ENCODE measurements at places on chromosomes 3 and 15.

GRCh38 chr3:129106320-129106719, 15.3 kb downstream of the RAB43 start:
- DNase-seq = no peak

DNA sequence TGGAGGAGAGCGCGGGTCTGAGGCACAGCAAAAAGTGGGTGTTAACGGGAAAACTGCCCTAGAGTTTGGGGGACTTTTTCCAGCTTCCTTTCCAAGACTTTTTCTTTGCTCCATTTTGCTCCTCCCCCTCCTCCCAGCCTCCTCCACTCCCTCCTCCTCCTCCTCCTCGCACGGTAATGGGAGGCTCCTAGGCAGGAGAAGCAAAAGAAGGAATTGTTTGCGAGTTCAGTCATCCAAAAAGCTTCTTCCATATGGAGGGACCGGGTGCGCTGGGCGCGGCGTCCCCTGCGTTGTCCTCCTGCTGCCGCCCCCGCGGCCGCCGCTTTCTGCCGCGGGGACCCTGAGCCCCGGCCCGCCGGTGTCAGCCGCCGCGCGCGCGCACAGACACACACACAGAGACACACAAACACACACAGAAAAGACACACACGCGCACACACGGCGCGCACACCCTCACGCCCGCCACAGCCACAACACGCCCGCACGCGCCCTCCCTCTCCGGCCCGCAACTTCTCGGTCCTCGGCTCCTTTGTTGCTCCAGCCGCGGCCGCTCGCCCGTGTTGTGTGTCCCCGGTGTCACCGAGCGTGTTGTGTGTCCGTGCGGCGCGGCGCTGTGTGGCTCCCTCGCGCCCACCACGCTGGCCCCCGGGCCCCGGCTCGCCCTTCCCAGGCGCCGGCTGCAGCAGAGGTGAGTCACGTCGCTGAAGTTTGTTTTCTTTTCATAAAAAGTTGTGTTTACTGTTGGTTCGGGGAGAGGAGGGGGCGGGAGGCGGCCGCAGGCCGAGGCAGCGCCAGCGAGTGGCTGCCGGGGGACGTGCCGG, at the start of gene BOC:
TSS of gene BOC (plus strand) at position 228 of the 820 bp plus-strand sequence. CDS start 38,246 bp downstream, outside the sequence.
- DNase-seq = no peak

DNA sequence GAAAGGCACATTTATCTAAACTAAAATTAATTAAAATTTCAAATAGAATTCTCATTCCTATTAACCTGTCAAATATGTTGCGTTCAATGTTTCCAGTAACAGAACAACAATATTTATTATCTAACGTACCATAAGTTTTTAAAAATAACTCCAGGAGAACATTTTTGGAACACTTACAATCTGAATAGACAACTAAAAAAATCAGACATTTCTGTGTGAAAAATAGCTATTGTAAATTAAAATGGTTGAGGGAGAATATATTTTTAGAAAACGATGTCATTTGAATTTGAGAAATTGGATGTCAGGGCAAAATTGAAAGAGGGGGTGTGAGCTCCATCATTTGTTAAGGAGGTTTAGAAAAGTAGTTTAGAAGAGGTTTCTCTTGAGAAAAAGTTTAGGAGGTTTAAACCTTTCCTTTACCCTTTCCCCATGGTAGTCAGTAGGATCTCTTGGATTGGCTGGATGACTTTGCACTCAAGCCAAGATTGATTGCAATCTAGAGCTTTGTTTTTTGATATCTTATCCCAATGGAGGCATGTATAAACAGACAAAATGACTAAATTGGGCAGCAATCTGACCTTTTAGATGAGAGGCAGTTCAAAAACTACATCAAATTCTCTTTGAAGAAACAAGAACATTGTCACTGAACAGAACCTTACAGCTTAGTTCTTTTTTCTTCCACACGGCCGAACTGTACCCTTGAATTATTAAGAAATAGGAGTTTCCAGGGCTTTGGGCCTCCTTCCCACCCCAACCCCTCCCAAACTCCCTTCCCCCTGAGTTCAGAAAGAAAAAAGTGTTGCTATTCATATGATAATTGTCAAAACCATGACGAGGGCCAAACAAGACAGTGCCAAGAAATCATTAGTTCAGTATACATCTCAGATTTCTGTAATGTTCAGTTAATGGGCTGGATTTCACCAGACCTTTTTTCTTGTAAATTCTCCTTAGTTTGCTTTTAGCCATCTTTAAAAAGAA, 79.7 kb upstream of the CDIN1 start:
- no peak for DNase-seq

- no peak for DNase-seq
Observed at GRCh38 chr3:61094608-61095007, 156.6 kb downstream of the FHIT start.

GRCh38 chr3:109346770-109347295, 9.5 kb upstream of the DPPA4 start:
- DNase-seq = no peak

DNA sequence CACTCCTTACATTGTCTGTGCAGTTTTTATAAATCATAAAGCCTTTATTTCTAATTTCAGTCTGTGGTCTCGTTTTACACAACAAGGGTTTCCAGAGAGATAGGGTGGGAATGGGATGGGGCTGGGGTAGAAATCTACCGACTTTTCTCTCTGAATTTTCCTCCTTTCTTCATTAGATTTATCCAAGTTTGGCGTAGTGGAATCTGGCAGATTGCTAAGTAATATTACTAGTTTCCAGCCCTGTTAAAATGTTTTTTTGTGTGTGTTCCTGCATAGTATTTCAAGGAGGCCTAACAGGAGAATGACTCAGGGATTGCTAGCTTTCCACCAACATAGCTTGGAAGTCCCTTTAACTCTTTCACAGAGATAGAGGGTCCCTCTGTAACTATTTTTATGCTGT, 185.5 kb upstream of the GOLGA6L4 start:
- DNase-seq = no peak

DNA sequence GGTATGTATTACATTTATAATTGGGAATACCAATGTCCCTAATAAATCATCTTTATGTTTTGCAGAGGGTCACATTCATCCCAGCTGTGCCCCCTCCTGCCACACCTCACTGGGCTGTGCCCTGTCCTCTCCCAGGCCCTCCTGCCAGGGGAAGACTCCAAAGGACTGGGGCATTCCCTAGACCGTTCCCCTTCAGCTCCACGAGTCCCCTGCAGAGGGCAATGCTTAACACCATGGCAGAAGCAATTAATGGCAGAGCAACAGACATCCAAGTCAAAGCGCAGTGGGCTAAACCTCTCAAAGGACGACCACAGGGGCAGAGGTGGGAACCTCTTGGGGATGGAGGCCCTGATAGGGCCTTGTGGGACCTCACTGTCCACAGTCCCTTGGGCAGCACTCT, 71.3 kb upstream of the SEC13 start:
- no peak for DNase-seq

DNA sequence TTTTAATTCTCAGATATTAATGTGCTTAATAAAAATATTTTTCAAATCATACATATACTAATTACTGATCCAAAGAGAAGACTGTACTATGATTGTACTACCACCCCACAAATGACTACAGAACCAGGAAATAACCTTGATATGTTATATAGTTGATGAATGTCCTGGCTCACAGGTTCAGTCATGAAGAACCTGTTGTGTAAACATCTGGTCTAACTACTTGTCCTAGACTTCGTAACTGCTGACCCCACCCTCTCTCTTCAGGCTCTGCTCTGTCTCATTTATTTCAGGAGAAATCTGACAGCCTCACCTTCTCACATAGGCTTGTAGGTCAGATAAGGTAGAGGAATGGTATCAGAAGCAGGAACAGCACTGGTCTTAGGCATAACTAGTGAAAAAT, 14.7 kb upstream of the CSTA start:
- DNase-seq = no peak

DNA sequence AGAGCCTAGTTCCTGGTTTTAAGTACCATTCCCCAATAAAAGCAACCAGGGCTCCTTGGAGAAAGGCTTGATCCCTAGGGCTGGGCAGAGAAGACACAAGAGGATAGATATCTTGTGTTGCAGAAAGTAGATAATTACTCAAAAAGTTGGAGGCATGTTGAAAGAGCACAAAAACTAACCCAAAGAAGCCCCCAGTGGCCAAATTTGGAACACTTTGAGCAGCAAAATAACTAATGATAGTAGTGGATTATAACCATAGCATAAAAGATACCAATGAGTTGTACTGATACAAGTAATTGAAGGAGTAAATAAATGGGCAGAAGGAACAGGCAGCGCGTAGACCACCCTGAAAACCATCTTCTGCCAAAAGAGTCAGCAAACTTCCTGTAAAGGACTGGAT, 12.0 kb downstream of the EXOSC7 start:
- no peak for DNase-seq

DNA sequence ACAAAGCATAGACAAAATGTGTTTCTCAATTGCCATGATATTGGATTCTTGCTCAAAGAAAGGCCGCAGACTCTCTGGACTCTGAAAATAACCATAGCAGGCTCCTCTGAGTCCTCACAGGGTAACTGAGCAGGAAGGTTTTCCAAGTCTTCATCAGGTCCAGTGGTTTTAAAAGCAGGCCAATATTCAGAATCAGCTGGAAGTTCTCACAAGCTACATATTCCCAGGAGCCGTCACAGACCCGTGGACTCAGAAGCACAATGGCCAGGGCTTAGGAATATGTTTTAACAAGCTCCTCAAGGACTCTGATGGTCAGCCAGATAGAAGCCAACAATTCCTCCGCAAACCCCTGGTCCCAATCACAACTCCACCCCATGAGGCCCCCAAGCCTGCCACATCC, 256.1 kb upstream of the ADAMTS9 start:
- no peak for DNase-seq

GRCh38 chr3:27425896-27426565, 56.8 kb upstream of the NEK10 start:
- DNase-seq = peak; percentile 68

- DNase-seq = no peak
Observed at GRCh38 chr3:70127192-70127591, 127.7 kb downstream of the SAMMSON start.

GRCh38 chr3:86708893-86709292, 282.1 kb downstream of the VGLL3 start:
- no peak for DNase-seq

- DNase-seq = no peak
Observed at GRCh38 chr15:23877502-23878412, 190.7 kb upstream of the NDN start.

GRCh38 chr3:163543662-163544061, 1534.6 kb downstream of the SI start:
- no peak for DNase-seq

DNA sequence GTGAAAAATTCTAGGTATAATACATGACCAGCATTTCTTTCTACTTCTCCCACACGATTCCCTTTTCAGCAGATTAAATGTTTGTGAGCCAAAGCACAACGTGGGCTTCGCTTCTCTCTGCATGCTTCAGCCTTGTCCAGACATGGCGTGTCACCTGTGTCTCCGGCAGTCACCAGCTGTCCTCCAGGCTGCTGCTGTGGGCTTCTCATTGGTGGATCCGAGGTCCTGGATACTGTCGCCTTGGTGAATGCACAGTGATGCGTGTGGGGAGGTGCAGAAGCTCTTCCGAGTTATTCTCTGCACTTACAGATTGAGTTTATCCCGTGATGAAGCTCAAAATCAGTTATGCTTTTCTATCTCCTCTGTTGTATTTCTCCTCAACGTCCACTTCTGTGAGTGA, 23.0 kb upstream of the GOLGA8J start:
- no peak for DNase-seq

DNA sequence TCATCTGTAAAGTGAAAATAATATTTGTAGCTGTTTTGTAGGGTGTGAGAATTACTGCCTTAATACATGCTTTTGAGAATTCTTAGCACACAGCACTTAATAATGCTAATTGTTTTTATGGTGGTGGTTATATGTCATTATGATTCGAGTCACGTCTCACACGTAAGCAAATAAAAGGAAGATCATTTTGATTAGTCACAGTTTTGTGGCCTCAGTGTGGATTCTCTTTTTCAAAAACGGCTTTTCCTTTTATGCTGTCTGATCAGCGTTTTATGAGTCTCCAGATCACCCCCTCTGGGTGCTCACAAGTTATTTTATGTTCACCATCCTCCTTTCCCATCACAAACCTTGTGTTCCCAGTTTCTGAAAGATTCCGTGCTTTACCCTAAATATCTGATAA, 255.6 kb upstream of the CNTN4 start:
- DNase-seq = no peak

DNA sequence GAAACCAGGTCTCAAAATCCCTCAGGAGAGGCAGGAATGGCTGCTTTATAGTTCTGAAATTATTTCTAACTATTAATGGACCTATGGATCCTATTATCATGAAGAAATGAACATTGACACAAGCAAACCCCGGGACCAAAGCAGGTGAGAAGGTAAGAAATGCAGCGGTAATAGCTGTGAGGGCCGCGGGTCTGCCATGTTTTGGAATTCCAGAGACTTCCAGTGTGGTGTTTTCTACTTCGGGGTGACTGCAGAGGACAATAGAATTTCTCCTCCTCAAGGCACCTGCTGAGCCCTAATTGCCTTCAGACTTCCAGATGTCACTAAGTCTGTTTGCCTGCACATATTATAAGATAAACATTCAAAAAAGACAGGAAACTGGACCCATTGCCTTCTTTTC, 437.4 kb downstream of the GABRG3 start:
- DNase-seq = no peak

DNA sequence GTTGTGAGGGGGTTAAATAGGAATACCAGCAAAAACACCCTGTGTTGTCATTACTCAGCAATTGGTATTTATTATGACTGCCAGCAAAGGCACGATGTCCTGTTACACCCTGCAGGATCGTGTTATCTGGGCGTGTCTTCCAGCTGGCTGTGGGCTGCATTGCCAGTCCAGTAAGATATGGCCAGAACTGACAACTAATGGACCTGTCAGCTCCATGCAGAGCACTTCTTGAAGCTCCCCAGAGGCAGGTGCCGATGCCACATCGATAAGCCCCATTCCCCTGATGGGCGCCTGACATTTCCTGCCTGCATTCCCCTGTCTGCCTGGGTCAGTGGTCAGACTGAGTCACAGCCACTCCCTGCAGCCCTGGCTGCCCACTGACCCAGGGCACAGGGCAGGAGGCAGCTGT, 79.7 kb upstream of the RASGRF1 start:
- no peak for DNase-seq

GRCh38 chr15:81363718-81364500, 10.1 kb downstream of the TMC3 start:
- no peak for DNase-seq

- peak; percentile 98 for DNase-seq
Observed at GRCh38 chr15:44726568-44727484, 9.5 kb upstream of the TRIM69 start.

Measured in T-helper 2 cell (primary cell).